Activated CD4-positive, alpha-beta T cell treated with anti-CD3 and anti-CD28 coated beads, Interleukin-10, Interleukin-2, amounts not matched to agents 100 ng/mL and 50 ng/mL, durations not matched to agents 16 hours and 8 hours (primary cell): ENCODE measurements at places on chromosomes 13 and 19.

DNA sequence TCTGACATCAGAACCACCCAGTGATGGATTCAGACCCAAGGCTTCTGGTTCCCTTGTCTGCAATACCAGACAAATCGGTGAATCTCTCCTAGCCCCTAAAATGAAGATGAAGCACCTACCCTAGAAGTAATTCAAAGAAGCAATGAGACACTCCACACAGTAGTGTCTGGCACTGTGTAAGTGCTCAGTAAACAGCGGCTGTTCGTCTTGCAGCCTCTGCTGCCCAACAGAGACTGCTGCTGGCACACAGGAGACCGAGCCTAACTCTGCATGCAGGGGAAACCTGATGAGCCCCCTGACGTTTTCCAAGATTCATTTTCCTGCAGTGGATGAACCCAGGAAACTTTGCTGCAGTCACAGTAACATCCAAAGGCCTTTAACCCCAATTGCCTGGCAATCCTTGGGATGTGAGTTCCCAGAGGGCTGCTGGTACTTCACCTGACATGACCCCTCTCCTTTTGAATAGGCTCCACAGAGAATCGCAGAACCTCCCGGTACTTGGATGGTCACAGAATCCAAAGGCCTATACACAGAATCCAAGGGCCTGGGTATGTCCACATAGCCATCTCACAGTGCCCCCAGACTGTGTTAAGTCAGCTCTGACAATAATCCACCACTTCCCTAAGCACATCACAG, 6.7 kb downstream of the MED26 start:
- no peak for DNase-seq

DNA sequence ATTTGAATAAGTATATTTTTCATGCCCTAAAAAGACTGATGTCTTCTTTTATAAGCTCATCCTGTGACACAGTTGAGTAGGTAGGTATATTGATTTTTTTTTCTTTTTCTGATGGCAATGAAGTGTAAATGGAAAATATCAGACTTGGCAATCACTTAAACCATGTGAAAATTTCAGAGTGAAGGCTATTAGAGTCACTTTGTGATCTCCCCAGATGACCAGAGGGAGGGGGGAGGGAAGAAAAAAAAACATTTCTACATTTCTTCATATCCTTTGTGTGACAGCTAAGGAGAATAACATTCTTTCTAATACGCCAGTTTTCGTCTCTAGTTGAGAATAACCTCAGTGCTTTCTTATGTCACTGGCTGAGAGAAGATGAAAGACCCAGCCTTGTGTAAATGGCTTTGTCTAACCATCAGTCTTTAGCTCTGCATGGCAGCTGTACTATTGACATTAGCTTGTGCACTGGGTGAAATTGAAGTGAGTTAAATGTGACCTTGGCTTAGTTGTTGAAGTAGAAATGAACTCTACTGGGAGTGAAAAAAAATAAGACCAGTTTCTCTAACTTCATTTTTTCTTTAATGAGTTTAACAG, 332.1 kb upstream of the DACH1 start:
- DNase-seq, result no peak

- DNase-seq, result peak; percentile 81
Measured at GRCh38 chr19:8208922-8209461, at the start of gene CERS4. Gene CERS4 (plus strand): TSS chr19:8209370. CDS start chr19:8251077, 41,707 bp downstream.

DNA sequence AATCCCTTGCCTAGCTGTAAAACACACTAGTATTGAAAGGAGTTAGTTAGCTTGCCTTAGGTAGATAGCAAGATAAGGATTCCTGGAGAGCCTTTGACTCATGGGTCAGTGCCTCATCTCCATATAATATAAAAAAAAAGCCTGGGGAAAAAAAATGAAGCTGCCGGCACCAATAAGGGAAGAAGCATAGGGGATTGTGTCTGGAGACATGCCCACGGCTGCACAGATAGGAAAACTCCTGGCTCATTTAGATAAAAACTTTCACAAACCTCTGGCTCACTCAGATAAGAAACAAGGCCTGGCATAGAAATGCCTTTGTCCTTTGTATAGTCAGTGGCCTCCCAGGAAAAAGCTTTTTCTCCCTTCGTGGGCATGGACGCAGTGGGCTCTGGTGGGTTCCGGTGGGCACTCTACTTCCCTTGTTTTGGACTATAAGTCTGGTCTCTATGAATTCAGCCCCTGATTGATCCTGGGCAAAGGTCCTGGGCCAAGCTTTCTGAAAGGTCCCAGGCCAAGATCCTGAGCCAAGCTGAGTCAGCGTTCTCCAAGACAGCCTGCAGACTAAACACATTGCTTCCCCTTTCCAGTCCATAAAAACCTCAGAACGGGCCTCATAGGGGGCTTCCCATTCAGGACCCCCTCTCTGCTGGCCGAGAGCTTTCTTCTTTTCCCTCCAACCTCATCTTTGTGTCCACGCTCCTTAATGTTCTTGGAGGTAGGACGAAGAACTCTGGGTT, 4.9 kb upstream of the OR7A17 start:
- DNase-seq, result no peak

DNA sequence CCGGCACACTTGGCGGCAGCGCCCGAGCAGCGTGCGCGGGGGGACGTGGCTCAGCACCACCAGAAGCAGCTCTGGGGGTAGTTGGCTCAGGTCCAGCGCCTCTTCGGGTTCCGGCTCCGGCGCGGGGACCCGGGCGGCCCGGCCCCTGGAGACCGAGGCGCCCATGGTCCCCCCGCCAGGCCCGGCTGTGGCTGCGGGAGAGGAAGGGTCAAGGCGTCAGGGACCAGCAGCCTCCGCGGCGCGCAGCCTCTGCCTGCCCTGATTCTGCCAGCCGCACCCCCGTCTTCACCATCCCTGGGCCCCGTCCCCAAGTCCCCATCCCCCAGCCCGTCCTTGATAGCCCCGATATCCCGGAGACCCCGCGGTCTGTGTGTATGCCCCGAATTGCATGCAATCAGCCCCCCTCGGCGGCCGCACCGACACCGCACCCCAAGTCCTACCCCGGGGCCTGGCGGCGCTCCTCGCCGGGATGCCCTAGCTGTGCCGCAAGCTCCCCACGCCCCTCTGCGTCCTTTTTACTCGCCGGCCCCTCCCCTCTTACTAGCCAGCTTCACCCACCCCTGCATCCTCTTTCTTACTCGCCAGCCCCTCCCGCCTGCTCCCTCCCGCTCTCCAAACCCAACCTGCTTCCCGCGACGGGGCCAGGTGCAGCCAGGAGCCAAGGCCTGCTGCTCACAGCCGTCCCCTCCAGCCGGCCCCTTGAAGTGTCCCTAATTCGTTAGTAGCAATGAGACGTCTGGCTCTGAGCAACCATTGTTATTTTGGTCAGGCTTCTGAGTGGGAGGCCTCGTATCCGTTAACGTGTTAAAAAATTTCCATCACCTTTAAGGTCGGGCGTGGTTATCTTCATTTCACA, at the start of gene FBXO27:
TSS of gene FBXO27 (minus strand) at position 487 of the 856 bp plus-strand sequence. CDS start at position 165, 322 bp downstream.
- no peak for DNase-seq

- no peak for DNase-seq
Measured at GRCh38 chr13:100213576-100213975, 124.7 kb downstream of the PCCA start.

DNA sequence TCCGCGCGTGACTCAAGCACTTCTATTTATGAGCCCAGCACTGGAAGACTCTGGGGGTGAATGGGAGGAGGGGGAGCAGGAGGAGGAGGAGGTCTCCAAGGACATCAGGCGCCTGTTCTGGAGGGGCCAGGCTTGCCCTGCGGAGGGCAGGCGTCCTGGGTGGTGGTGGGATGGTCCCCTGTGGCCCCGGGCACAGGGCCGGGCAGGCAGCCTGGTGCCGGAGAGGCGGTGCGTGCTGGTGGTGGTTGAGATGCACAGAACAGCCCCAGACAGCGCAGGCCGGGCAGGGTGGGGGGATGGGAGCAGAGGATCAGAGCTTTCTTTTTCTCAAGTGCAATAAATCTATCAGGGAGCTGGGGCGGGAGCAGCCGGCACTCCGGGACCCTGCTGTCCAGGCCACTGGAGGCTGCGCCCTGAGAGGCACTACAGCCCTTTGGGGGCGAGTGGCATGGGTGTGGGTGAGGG, 14.0 kb downstream of the NKPD1 start:
- DNase-seq, result no peak

DNA sequence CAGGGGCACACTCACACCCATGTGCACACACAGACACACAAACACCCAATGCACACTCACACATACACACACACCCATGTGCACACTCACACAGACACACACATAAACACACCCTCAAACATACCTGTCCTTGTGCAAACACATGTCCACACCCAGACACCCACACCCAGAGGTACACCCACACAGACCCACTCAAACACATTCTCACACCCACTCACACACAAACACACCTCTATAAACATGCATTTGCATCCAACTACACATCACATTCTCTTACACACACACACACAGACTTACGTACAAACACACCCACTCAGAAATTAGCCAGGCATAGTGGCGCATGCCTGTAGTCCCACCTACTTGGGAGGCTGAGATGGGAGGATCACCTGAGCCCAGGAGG, 31.4 kb downstream of the FBN3 start:
- no peak for DNase-seq

DNA sequence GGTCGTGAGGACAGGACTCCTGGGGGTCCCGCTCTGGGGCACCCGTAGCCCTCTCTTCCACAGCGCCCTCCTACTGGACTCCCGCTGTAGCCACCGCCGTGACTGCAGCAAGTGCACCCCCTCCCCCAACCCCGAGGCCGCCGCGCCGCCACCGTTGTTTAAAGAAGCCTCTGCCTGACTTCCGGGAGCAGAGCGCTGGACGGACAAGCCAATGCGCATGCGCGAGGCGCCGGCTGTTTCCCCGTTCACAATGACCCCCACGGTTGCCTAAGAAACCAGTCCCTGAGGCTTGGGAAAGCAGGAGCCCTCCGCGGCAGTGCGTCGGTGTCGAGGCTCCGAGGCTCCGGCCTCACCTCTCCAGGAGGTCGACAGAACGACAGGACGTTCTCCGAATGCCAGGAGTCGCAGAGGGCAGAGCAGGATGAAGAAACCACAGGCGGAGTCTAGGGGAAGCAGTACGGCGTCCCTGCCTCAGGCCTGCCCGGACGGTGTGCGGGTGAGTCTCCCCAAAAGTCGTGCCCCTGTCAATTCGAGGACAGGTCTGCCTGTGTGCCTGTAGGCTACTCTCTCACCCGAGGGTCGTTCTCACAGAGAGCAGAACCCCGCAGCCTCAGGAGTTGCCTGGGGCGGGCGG, 70.5 kb upstream of the ZNF420 start:
- peak; percentile 28 for DNase-seq

- DNase-seq, result no peak
Measured at GRCh38 chr19:1286487-1287353, 1.0 kb downstream of the EFNA2 start.

- no peak for DNase-seq
Measured at GRCh38 chr19:4098493-4098892, 25.4 kb downstream of the MAP2K2 start.

GRCh38 chr13:60691268-60691667, 294.2 kb downstream of the TDRD3 start:
- peak; percentile 8 for DNase-seq

GRCh38 chr13:58051807-58052375, 420.3 kb downstream of the PCDH17 start:
- DNase-seq, result no peak

DNA sequence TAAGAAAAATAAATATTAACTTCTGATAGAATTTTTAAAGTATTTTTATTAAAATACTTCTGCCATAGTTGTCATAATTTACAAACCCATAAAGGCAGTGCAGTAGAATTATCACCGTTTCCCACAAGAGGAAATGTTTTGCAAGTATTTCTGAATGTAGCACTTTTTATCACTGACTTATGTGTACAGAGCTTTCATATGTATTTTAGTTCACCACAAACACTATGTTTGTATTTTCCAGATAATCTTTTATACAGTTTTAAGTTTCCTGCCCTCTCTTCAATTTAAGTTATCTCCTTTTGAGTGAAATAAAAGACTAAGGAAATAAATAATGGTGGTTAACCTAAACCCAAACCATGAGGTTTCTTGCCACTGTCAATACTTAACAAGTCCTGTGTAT, 24.2 kb downstream of the MIPEP start:
- no peak for DNase-seq

DNA sequence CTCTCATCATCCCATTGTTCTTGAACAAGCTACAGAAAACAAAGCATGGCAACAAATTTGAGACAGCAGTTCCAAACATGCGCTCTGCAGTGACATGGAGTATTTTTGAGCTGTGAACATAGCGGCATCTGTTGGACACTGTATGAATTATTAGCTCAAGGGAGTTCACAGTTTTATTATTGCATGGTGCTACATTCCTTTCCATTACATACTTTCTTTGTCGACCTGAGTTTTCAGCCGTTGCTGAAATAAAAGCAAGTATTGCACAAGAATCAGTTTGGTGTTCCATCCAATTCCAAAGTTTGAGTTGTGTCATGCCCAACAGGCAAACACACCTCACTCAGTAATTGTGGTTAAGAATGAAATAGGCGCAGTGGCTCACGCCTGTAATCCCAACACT, 30.1 kb upstream of the METTL21C start:
- peak; percentile 3 for DNase-seq

DNA sequence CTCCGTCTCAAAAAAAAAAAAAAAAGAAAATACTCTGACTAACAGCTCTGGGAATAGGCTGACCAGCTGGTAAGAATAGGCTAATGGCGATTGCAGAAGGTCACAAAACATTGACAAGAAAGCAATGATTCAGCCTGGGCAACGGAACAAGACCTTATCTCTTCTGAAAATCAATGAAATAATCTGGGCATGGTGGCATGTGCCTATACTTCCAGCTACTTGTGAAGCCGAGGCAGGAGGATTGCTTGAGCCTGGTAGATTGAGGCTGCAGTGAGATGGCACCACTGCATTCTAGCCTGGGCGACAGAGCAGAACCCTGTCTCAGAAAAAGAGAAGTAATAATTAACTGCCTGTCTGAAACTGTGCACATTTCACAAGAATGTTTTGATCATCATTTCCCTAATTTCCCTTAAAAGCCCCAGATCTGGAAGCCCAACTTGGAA, 18.8 kb upstream of the MTRF1 start:
- no peak for DNase-seq

GRCh38 chr19:5035793-5036697, 67.1 kb downstream of the KDM4B start:
- DNase-seq, result no peak

- DNase-seq, result peak; percentile 93
Measured at GRCh38 chr13:50365408-50366391, 350.5 kb downstream of the KCNRG start.

GRCh38 chr19:32339988-32340874, 5.2 kb upstream of the ZNF507 start:
- DNase-seq, result peak; percentile 54

DNA sequence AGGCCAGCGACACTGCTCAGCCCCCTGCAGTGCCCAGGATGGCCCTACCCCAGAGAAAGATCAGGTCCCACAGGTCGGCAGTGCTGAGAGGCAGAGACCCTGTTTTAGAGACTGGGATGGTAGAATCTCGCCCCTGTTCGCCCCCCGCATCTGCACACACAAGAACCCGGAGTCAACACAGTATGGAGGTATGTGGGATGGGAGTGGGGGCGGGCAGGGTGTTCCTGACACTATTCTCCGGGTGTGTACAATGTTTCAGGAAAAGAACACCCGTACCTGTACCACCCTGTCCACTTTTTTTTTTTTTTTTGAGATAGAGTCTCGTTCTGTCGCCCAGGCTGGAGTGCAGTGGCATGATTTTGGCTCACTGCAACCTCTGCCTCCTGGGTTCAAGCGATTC, 19.3 kb downstream of the PIP5K1C start:
- no peak for DNase-seq
